ENCODE measurements at places on chromosomes 6 and 20.

GRCh38 chr6:68240726-68241125 is 394.4 kb upstream of the ADGRB3 start:
- no peak for DNase-seq

GRCh38 chr6:33578164-33578563 is 1.9 kb downstream of the BAK1 start:
- DNase-seq: no peak

GRCh38 chr6:148086386-148086785 is 256.3 kb upstream of the SASH1 start:
- DNase-seq: no peak

DNA sequence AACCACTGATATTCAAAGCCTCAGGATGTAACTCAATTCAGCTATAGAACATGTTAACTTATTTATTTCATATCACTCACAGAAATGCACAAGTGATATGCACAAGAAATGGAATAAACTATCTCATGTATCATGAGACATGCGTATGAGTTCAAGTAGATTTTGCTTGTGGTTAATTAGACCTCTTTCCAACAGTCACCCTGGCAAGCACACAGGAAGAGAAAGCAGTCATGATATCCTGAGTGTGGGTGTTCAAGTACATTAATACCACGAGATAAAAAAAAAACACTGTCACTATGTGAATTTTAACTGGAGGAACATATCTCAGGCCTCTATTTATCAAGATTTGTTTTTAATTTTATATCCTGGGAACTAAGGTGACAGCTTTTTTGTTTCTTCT is 64.2 kb downstream of the LAMP5 start:
- DNase-seq: no peak

Data from stimulated activated CD4-positive, alpha-beta T cell treated with anti-CD3 and anti-CD28 coated beads, Interleukin-4, amount 100 ng/mL, for 4 hours (primary cell).